ENCODE measurements at places on chromosomes 7 and 10. TPM values are rescaled to one million over a fixed set of nuclear protein-coding genes. Genes with fewer than 3 reads are reported as not detected.

The MMRN2 gene
- total RNA-seq, result not detected

DNA sequence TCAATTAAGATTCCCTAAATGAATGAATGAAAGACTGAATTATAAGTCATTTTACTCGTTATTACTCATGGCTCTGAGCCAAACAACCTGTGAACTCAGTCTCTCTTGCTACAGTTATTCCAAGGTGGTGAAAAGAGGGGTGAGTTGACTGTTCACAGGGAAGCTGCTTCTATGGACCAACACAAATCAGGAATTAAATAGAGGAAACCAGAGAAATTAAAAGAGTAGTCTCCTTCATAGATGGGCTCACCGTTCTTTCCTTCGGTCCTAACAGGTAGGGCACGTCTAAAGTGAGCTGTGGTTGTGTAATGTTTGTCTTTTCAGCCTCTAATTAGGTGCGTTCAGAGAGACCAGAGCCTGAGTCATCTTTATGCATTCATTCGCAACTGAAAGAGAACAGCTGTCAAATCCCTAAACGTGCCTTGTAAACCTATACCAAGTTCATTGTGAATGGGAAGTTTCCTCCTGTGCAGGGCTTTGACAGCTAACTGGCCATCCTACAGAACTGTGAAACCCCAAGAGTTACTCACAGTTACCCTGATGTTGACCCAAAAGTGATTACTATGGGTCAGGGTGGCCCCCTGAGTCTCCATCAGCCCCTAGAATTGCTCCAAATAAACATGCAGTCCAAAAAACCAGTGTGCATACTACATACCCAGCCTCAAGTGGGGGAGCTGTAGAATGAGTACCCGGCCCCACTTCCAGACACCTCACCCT, 18.2 kb upstream of the C10orf53 start:
- no peak overlapping the region for H3K4me3 ChIP-seq
- H3K27ac ChIP-seq, result no peak overlapping the region
- no peaks in the 10 kb centered on the region for H3K4me1 ChIP-seq
- DNase-seq, result no peak
- peaks cover 3% of the 10 kb centered on the region for H3K27me3 ChIP-seq

DNA sequence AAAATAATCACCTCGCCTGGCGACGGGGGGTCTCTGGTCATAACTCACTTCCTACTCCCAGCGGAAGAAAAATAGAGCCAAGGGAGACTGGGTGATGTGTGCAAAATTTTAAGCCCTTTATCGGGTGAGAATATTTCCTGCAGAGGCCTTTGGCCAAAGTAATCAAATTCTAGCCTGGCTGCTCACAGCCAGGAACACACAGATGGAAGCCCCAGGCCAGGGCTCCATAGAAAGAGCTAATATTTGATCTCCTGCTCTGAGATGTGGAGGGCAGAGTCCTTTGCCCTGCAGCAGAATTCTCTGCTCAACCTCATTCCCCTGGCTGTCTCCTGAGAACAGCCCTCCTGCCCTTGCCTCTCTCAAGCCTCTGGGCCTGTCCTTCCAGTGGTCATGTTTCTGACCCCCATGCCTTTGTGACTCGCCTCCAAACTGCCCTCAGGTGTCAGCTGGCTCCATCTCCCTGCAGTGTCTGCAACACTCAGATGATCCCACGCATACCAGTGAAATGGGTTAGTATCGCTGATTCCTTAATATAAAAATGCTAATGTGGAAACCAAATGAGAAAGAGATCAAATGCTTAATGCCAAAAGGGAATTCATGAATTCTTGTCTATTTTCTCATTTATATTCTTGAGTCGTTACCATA, 34.5 kb downstream of the FRMD4A start:
- H3K4me3 ChIP-seq, result no peak overlapping the region
- H3K27ac ChIP-seq, result no peak overlapping the region
- no peak for DNase-seq
- no peaks in the 10 kb centered on the region for H3K36me3 ChIP-seq
- H3K27me3 ChIP-seq, result peaks cover 7% of the 10 kb centered on the region

The FGF8 gene
- 0.38 TPM for total RNA-seq

The EMX2 gene
- total RNA-seq, result not detected

- no peak for DNase-seq
- no peaks in the 10 kb centered on the region for H3K27me3 ChIP-seq
- H3K27ac ChIP-seq, result no peak overlapping the region
- no peaks in the 10 kb centered on the region for H3K4me1 ChIP-seq
These were observed 30.5 kb downstream of the ARMC3 start for GRCh38 chr10:22958338-22958737.

Measured in activated CD8-positive, alpha-beta T cell treated with anti-CD3 and anti-CD28 coated beads for 36 hours (primary cell).